GM04504 (cell line): ENCODE measurements at places on chromosomes 7 and 10.

GRCh38 chr10:75599875-75600648 is 168.6 kb downstream of the LRMDA start:
- no peak for DNase-seq

DNA sequence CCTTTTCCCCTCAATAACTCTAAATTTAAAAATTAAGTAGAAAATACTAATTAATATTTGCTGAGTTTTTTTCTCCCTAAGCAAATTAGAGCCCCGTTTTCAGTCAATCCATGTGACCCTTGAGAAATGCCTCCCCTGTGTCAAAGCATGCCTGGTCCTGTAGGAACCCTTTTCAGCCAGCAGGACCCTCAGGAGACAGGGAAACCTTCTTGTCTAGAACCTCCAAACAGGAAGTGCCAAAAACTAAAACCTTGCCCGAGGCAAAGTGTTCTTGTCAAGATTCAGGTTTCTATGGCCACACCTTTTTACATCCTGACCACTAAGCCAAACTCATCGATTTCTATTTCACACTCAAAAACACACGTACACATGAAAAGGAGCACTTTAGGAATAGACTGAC is 60.1 kb upstream of the NFE2L3 start:
- no peak for DNase-seq

DNA sequence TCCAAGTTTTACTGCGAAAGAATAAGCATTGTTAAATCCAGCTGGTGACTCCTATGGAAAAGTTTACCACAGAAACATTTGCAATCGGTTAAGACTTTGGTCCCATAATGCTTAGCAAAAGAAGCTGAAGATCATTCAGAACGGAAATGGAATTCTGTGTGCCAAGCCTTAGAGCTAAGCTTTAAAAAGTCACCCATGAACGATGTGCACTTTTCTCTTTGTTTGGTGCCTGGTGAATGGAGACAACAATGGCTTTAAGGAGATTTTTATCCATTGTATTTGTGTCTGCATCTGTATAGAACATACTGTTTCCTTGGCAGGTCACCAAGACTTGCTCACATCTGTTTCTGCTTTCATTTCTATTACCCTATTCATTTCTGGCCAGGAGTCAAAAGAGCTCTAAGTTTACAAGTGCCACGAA is 26.3 kb upstream of the COL1A2 start:
- DNase-seq: peak; percentile 79

DNA sequence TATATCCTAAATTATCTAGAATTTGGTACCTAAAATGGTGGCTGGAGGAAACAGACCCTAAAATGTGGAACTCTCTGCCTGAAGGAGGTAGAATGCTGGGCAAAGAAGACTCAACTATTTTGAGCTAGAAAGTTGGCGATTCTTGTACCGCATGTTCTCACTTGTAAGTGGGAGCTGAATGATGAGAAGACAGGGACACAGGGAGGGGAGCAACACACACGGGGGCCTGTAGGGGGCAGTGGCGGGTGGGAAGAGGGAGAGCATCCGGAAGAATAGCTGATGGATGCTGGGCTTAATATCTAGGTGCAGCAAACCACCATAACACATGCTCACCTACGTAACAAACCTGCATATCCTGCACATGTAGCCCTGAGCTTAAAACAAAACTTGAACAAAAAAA is 250.6 kb downstream of the CALN1 start:
- DNase-seq: no peak

- DNase-seq: no peak
Observed at GRCh38 chr10:59333701-59334100, 28.6 kb downstream of the FAM13C start.

DNA sequence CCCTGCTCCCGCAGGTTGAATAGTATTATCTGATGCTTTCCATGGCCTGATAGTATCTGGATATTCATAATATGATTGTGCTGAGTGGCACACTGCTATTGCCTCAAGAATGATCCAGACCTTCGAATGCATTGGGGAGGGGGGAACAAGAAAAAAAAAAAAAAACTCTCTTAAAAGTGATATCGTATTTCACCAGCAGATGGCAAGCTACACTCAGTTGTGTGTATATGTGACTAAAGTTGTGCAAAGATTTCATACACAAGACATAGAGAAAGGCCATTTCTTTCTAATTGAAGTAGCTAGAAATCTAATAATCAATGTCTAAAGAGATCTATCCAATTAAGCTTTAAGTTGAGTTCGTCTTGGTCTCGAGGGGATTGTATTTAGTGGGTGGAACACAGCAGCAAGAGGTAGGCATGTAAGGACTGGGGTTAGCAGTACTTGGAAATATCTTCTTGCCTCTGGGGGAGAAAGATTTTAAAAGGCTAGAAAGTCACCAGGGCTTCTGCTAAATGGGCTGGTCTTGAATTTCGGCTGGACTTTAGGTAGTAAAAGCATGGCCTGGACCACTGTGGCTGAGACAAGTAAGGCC is 15.3 kb downstream of the SFRP4 start:
- peak; percentile 24 for DNase-seq

- DNase-seq: peak; percentile 90
Observed at GRCh38 chr7:151687523-151688235, 168.0 kb upstream of the RHEB start.

GRCh38 chr7:128550920-128551319 is 74.4 kb downstream of the METTL2B start:
- DNase-seq: no peak

DNA sequence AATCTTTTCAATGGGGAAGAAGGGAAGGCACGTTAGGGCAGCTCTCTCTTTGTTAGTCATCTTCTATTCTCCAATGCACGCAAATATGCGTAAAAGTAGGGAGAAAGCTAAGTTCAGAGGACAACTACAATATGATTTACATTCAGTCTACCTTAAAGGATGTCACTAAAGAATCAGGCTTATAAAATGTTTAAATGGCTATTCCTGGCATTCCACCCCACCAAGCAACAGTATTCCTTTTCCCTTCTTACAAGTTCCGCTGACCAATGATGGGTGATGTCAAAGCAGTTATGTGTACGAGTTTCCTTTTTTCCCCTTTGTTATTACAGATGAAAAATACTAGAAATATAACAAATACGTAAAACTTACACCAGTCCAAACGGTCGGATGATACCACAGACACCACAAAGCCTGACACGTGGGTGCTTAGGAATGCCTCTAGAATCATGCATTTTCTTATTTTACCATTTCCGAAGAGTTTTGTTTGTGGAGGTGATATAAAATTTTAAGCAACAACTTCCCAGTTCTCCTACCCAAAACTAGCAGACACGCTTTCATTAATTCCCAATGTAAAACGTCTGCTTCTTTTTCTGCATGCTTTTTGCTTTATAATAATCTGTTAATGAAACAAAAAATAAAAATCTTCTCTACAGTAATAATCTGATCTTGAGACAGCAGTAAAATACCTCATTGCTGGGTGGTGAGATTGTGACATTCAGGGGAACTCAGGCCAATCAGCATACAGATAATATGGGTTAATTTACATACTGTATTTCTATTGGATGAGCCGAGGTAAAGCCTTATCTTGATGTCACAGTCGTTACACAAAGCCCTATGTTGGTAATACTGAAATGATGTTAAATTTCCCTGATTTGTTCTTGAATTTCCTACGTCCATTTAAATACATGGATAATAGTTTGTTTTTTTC is 708 bp upstream of the GPR85 start:
- DNase-seq: peak; percentile 71

GRCh38 chr10:130726996-130727725 is 584.4 kb downstream of the TCERG1L start:
- no peak for DNase-seq

DNA sequence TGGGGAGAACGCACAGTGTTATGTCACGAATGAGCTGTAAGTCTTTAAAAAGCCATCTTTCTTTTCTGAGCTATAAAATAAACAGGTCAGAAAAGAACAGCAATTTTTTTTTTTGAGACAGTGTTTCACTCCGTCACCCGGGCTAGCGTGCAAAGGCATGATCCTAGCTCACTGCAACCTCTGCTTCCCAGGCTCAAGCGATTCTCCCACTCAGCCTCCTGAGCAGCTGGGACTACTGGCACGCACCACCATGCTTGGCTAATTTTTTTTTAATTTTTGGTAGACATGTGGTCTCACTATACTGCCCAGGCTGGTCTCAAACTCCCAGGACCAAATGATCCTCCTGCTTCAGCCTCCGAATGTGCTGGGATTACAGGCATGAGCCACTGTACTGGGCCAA is 58.6 kb downstream of the PPP1R3C start:
- DNase-seq: no peak

DNA sequence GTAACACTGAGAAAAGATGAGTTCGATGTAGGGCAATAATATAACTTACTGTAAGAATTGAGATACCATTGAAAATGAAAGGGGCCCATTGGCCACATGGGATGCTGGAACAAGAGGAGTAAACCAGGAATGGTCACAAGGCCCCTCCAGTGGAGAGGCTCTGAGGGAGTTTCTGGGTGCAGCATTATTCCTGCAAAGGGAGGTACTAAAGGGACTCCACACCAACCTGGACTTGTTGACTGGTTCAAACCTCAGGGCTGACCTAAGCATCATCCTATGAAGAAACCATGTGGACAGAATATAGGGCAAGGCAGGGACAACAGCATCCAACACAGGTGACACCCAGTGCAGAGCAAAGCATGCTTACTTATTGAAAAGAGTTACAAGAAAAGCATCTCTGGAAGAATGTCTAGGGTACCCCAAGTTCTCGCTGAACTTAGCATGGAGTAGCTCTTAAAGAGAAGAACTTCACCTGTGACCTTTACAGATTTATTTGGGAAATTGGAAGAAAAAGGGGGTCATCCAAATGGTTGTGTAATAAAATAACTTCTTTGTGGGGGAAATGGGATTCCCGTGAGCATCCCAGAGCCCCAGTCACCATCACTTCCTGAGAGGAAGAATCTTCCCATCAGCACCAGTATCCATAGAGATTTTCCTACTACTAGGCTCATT is 34.7 kb downstream of the PRSS2 start:
- DNase-seq: no peak

DNA sequence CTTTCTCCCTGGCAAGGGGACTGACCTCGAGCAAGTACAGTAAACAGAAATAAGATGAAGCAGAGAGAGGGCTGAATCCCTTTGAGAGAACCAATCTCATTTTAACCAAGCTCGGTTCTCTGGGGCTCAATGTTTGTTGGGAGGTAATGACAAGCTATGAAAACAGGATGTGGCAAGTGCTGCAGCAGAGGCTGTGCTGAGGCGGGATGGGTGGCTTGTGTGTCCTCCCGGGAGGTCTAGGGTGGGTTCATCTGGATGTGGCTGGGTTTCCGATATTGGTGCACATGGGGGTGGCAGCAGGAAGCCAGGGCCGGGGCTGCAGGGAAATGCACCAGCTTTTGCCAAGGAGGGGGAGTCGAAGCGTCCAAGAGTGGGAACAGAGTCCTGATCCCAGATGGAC is 84.5 kb downstream of the AOAH start:
- DNase-seq: no peak

DNA sequence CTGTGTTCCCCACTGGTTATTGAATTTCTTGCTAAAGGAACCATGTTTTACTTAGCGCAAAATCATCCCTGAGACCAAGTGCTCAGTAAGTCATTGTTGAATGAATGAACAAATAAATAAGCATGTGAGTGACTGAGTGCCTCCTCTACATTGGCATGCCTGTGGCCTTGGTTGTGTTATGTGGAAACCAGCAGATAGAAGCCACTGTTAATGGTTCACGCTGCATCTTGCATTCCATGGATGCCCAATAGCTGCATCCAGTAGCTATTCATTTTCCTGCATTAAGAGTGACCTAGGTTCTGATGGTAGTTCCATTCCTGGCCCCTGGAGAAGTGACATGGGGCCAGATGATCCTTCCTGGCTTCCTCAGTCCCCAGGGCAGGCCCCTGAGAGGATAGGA is 113.3 kb upstream of the BMPER start:
- no peak for DNase-seq

- peak; percentile 44 for DNase-seq
Observed at GRCh38 chr10:27779462-27780015, 33.9 kb upstream of the MKX start.

GRCh38 chr10:114541081-114541796 is 116.8 kb downstream of the ABLIM1 start:
- peak; percentile 77 for DNase-seq

GRCh38 chr10:5975641-5976473 is 1.5 kb downstream of the IL15RA start:
- DNase-seq: no peak

- peak; percentile 60 for DNase-seq
Observed at GRCh38 chr7:24979470-24979862, 512 bp downstream of the OSBPL3 start.
